ENCODE measurements at places on chromosomes 11 and 22.

DNA sequence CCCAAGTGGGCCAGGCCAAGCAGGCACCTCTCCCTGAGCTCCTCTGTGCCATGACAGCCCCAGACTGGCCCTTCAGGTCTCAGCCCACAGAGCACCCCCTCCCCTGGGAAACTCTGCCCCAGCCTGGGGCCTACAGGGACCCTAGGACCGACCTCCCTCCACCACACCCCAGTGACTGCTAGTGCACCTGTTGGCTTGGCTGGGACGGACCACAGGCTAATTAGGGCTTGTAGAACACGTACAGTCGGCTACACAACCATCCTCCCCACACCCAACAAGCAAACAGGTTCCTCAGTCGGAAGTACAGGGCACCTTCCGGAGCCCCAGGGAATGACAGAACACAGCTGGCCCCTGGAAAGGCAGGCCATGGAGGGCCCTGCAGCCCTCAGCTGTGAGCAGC, 4.3 kb downstream of the SBF1 start:
- no peak for DNase-seq

DNA sequence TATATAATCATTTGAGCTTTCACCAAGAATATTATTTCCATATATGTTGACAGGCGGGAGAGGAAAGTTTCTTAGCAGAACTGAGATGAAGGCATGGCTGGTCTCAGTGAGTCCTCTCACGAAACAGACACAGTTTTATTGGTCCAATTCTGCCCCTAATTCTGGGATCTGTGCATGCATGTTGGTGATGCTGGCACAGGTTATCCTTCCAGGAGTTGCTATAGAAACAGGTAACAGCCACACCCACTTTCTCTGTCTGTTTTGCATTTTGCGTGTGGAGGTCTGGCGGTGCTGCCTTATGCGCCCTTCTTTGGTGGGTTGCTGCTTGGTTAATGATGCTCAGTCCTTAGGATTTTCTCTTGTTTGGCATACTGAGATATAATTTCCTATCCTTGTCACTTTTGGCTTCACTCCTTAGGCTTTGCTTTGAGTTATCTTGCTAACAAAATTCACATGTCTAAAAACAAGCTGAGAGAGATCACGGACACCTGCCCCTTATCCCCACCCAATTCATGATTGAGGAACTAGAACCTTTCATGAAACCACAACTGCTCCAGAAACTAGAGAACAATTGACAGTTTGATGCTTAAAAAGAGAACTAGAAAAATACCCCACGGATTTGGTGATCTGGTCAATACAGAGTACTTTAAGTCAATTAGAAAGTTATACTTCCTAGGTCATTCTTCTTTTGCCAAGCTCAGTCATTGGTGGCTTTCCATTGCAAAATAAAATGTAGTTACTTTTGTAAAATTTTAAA, 189.3 kb downstream of the FAT3 start:
- no peak for DNase-seq

DNA sequence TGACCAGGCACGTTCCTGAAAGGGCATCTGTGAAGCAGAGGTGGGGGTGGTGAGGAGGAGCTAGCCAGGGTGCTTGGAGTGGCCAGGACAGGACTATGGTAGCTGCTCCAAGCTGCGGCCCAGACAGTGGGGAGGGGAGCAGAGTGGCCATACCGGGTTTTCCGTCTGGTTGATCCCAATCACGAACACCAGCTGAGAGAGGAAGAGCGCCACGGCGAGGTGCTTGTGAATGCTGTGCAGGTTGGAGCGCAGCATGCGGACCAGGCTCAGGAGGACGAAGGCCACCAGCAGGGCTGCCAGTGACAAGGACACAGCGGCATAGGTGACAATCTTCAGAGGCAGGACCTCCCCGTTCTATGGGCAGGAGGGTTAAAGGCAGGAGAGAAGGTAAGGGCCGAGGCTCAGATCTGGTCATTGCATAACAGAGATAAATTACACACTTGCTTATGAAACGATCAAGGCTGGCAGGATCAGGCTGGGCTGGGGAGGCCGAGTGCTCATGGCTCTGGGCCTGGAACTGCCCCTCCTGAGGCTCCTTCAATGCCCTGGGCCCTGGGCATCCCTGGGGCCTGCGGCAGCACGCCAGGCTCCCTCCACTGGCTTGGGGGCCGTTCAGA, 41.5 kb downstream of the TRMU start:
- no peak for DNase-seq

GRCh38 chr11:12106501-12106900, 3.9 kb upstream of the MICAL2 start:
- no peak for DNase-seq

DNA sequence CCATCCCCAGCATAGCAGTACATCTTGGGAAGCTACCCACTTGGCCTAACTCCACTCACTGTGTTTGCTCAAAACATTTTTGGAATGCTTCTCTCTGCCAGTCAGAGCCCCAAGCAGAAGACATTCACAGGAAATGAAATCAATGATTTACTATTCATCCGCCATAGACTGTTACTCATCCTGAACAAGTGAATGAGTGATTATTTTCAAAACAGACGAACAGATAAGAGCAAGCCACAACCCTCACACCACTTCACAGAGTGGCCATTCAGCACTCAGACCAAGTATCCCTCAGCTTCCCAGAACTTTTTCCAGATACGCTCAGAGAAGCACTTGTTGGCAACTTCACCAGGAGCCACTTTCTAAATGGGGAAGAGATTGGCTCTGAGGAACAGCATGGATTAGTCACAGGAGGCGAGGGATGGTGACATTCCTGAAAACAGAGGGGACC, 13.0 kb upstream of the UBASH3B start:
- no peak for DNase-seq

DNA sequence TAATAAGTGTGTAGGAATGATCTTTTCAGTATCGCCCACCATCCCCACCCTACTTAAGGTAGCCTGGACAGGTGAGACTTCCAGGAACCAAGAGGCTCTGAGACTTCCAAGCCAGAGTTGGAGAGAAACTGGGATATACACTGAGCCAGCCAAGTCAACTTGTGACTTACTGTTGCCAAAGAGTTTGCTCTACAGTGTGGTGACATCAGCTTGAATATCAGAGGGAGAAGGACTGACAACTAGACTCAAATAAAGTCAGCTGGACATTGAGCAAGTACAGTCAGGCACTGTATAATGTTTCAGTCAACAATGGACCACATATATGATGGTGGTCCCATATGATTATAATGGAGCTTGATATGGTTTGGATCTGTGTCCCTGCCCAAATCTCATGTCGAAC, 1.2 kb upstream of the MMP10 start:
- DNase-seq = no peak

All from activated effector memory CD4-positive, alpha-beta T cell treated with Interleukin-2 at 50 U/mL for 16 hours (primary cell).